ENCODE measurements at places on chromosomes 7 and 10. TPM values are rescaled to one million over a fixed set of nuclear protein-coding genes. Genes with fewer than 3 reads are reported as not detected.

The FOXI2 gene
- 0.17 TPM for total RNA-seq

The LEP gene
- total RNA-seq: not detected

The MKX gene
- total RNA-seq: 10.1 TPM

The FAM25C gene
- not detected for total RNA-seq

The CLDN4 gene
- total RNA-seq: 216 TPM

The EFCAB10 gene
- total RNA-seq: 6.4 TPM

The NEUROD6 gene
- not detected for total RNA-seq

The C10orf53 gene
- 1.5 TPM for total RNA-seq

The OR6V1 gene
- not detected for total RNA-seq

The UBE2D4 gene
- total RNA-seq: 22.0 TPM
